Lung (tissue), 17 donors: ENCODE measurements at places on chromosomes 5 and 9. TPM values are rescaled to one million over a fixed set of nuclear protein-coding genes. Genes with fewer than 3 reads are reported as not detected.

- DNase-seq: no peak
These were observed 291.1 kb downstream of the CCDC171 start for GRCh38 chr9:15843931-15844330.

DNA sequence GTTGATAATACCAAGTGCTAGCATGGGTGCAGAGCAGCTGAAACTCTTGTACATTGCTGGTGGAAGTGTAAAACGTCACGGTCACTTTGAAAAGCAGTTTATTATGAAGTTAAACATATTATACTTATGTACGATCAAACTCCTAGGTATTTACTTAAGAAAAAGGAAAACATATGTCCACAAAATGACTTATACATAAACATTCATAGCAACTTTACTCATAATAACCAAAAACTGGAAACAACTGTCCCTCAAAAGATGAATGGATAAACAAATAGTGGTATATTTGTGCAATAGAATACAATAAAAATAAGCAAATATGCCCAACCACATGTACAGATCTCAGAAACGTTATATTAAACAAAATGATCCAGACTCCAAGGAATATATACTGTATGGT is 92.3 kb upstream of the TRIO start:
- no peak for DNase-seq

DNA sequence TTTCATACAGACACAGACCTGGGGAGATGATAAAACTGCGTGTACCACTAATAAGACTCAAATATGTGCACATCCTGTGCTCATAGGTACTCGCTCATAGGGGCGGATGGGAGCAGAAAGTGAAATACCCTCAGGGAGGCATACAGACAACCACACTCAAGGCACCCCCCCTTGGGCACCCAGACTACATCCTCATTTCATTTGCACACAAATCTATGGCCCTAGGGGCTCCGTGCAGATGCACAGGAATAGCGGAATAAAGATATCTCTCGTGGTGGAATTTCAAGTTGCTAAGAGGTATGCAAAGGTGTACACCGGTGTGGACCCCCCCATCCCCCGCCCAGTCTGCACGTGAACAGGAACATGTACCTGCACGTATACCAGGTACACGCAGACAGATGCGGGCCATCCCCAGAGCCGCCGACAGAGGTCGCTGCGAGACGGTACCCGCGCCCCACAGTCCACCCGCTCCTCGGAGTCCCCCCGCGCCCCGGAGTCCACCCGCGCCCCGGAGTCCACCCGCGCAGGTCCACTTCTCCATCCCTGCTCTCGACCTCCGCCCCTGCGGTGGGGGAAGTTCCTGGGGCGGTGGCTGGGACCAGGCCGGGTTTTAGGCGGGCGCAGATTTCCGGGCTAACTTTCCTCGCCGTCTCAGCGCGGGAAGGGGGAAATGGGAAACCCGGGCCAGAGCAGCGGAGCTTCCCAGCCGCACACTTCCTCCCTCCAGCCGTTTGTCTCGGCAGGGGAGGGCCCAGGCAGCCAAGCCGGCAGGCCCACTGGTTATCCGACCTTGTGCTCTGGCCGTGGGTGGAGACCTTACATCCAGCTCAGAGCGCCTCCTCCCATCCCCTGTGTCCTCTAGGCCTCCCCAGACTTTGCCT is 1.0 kb upstream of the IL12B start:
- peak; percentile 50 for DNase-seq

DNA sequence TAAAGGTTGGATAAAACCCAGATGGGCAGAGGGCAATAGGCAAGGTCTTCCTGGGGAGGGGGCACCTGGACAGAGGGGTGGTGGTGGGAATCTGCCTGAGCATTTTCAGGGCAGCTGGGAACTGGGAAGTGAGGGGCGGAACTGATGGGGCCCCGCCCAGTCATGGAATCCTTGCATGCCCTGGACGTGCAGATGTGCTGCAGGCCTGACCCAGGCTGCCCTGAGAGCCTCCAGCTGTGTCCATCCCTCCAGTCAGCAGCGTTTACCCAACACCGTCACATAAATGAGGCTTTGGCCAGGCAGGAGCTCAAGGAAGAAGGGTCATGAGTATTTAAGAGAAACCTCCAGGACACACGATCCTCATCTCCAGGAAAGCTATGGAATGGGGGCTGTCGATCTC is 70.3 kb downstream of the DAB2IP start:
- DNase-seq: no peak

The OR13C8 gene
- total RNA-seq: not detected

- no peak for DNase-seq
These were observed 90.2 kb downstream of the PSD2 start for GRCh38 chr5:139885857-139886208.

The CDH12 gene
- 3.7 TPM for total RNA-seq

GRCh38 chr9:71648453-71648852 is 119.9 kb downstream of the CEMIP2 start:
- no peak for DNase-seq

The GPR151 gene
- not detected for total RNA-seq

- no peak for DNase-seq
These were observed 138.7 kb downstream of the UGCG start for GRCh38 chr9:112035166-112035826.

DNA sequence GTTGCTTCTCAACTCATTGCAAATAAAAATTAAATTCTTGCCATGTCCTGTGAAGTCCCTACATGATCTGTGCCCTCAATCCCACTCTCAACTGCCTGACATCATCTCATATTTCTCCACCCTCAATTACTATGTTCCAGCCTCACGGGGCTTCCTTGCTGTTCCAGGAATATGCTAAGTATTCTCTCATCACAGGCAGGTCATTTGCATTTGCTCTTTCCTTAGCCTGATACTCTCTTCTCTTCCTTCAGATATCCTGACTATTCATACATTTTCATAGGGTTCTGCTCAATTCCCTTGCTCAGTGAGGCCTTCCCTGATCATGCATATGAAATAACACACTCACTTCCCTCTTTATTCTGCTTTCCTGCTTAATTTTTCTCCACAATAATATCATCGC is 135.1 kb upstream of the DAB2 start:
- no peak for DNase-seq

- DNase-seq: no peak
These were observed 52.2 kb downstream of the COL5A1 start for GRCh38 chr9:134693641-134694367.

DNA sequence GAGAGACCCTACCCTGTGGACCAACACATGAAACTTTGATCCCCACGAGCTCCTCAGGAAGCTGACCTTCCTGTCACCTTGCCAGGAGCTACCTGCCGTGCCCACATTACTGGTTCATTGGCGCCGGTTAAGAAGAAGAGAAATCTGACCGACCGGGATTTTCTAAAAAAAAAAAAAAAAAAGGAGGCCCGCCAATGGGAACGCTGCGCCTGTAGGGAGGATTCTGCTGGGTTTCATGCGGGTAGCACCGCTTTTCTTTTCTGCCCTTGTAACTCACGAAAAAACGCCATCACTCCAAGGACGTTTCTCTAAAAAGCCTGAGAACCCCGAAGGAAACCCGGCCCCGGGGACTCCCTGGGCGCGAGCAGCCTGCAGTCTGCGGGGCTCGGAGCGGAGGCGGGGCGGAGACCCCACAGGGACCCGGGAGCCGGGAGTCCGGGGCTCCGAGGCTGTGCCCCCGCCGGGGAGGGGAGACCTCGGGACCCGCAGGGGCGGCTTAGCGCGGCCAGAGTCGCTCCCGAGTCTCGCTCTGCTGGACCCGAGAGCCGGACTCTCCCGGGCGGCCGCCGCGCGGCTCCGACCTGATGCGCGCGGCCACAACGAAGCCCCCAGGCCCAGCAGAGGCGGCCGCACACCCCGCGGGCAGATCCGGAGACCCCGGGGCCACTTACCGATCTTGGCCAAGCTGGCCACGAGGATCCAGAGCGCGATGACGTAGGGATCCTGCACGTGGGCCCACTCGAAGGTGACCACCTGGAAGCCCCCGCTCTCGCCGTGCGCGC is 617 bp downstream of the SLC9A3 start:
- DNase-seq: peak; percentile 36

The PHF24 gene
- 0.48 TPM for total RNA-seq

GRCh38 chr9:98456156-98456613 is 200.7 kb upstream of the TBC1D2 start:
- no peak for DNase-seq

- no peak for DNase-seq
These were observed 234.4 kb upstream of the ATP10B start for GRCh38 chr5:161086461-161086860.

DNA sequence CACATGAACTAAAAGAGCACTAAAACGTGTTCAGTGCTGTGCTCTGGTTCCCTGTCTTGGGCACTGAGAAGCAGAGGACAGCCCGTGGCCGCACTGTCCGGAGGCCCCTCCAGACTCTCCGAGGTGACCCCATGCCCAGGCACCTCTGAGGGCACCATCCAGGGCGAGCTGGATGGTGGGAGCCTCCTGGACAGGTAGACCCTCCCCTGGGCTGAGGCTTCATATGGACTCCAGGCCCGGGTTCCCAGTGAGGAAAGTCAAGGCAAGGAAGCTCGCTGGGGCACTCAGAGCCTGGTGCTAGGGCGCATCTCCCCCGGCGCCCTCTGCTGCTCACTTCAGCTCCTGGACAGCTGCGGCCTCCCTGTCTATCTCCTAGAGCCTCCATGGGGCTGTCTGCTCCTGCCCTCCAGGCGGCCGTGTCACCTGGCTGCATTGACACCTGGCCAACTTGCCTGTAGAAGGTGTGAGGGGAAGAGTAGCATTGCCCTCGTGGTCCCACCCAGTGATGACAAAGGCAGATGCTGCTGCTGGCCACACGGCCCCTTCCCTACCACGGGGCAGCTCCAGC is 178.2 kb upstream of the IRX1 start:
- no peak for DNase-seq

The DCANP1 gene
- 0.09 TPM for total RNA-seq

The CORO2A gene
- 16.5 TPM for total RNA-seq

DNA sequence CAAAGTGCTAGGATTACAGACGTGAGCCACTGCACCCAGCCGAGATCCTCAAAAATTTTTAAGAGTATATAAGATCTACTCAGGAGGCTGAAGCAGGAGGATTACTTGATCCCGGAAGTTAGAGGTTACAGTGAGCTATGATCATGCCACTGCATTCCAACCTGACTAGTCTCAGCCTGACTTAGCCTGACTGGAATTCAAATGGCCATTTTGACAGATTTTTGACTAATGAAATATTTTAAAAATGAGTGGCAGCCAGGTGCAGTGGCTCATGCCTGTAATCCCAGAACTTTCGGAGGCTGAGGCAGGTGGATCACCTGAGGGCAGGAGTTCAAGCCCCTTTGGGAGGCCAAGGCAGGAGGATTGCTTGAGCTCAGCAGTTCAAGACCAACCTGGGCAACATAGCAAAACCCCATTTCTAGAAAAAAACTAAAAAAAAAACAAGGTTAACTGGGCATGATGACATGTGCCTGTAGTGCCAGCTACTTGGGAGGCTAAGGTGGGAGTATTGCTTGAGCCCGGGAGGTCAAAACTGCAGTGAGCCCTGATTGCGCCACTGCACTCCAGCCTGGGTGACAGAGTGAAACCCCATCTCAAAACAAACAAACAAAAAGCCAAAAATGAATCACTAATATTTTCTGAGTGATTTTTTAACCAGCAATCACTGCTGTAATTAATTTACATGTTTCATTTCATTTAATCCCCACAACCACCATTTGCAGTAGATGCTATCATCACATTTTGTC is 16.6 kb downstream of the ATOX1 start:
- DNase-seq: no peak

GRCh38 chr5:124056991-124057723 is 545.2 kb downstream of the CSNK1G3 start:
- peak; percentile 59 for DNase-seq

The CD72 gene
- total RNA-seq: 5.2 TPM

- DNase-seq: no peak
These were observed 183.2 kb downstream of the TMEM161B start for GRCh38 chr5:88085462-88085861.

GRCh38 chr5:32449262-32449661 is 4.7 kb upstream of the ZFR start:
- DNase-seq: no peak

DNA sequence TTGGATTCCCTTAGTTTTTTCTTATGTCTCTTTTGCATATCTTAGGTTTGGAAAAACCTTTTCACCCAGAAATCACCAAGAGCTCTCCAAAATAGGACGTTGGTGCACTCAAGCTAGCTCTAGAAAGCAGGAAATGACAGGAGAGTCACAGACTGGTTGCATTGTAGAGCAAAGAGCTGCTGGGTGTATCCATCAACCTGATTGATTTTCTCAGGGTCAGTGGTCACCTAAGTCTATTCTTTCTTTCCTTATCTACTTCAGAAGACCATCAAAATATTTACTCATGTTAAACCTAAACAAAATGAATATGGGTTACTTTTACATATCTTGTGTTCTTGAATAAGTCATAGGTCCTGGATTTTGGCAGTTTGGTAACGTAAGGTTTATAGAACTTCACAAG is 14.9 kb downstream of the SLC26A2 start:
- no peak for DNase-seq

The FBN2 gene
- total RNA-seq: 1.3 TPM

DNA sequence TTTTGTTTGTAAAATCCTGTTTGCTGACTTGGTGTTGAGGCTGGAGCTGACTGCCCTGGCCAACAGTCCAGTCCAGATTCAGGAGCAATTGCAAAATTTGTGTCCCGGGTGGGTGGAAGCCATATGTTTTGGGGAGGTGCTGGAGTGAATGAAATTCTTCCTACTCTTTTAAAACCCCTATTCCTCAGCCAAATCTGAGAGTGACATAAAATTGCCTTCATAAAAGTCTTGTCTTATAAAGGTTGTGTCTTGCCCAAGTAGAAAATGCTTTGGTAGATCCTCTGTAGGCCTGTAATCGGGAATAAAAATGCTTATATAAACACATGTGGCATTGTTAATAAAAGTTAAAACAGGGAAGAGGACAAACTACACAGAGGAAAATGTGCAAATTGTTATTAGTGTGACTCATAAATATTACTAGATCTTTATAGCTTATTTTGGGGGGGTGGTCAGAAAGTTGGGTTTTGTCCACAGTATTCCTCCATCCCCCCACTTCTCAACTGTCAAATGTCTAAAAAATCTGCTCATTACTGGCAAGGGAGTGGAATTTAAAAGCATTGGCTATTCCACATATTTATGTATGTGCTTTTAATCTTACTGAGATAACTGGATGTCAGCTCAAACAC is 45.6 kb downstream of the NNT start:
- DNase-seq: no peak

GRCh38 chr9:98994172-98995058 is 50.7 kb downstream of the COL15A1 start:
- no peak for DNase-seq

DNA sequence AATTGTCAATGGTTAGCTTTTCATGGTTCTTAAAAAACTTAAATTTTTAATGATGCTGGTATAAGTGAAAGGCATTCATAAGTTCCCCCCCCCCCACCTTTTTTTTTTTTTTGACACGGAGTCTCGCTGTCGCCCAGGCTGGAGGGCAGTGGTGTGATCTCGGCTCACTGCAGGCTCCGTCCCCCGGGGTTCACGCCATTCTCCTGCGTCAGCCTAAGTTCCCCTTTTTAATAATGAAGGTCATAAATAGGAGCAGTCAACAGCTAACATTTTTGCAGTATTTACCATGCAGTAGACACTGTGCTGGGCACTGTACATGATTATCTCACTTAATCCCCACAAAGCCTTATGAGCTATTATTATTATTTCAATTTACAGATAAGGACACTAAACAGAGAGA is 556.3 kb downstream of the PDE4D start:
- no peak for DNase-seq

- no peak for DNase-seq
These were observed 151.3 kb downstream of the CHSY3 start for GRCh38 chr5:130055572-130055971.

The IL5 gene
- not detected for total RNA-seq
